ENCODE measurements at places on chromosomes 4 and X.
A peak's percentile ranks its signal among the peaks of the same experiment; 100 is the strongest.

GRCh38 chrX:154731881-154732280 is 19.0 kb downstream of the GAB3 start:
- no peak for DNase-seq

- DNase-seq = peak; percentile 93
These were observed 659 bp upstream of the BMP2K start for GRCh38 chr4:78775303-78776078.

- DNase-seq = no peak
These were observed 21.9 kb upstream of the CFAP299 start for GRCh38 chr4:80313627-80314026.

DNA sequence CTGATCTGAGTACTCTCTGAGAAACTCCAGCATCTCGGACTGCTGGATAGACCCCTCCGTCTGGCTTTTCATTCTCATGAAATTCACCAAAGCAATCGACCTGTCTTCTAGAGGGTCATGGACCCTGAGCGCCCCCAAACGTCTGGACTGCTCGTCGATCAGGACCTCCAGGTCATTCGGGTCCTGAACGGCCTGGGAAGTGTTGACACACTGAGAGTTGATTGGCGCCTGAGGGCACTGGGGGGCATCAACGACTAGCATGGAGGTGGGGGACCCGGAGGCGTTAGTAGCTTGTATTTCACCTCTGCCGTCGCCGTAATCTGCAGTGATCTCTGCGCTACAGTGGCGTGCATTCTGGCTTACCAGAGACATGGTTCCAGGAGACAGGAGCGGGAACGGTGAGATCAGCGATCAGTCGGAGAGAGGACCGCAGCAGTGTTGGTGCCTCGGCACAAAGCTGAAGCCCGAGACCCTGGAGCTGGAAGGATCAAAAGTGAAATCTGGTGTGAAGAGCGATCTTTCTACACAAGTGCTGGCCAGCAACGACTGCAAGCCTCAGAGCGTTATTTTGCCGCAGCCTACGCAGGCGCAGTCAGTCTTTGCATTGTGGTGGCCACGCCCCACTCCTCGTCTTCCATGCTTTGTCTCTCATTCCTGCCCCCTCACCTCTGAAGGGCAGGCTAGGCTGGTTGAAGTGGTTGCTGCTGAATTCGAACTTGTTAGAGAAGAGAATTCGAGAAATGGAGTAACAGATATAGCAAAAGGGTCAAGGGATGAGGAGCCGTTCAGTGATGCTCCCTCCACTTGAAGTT is at the start of gene MAGEE2:
TSS of gene MAGEE2 (minus strand) at position 575 of the 812 bp plus-strand sequence. CDS start at position 372, 203 bp downstream.
- DNase-seq = peak; percentile 31

GRCh38 chrX:68232206-68232605 is 201.1 kb downstream of the OPHN1 start:
- no peak for DNase-seq

DNA sequence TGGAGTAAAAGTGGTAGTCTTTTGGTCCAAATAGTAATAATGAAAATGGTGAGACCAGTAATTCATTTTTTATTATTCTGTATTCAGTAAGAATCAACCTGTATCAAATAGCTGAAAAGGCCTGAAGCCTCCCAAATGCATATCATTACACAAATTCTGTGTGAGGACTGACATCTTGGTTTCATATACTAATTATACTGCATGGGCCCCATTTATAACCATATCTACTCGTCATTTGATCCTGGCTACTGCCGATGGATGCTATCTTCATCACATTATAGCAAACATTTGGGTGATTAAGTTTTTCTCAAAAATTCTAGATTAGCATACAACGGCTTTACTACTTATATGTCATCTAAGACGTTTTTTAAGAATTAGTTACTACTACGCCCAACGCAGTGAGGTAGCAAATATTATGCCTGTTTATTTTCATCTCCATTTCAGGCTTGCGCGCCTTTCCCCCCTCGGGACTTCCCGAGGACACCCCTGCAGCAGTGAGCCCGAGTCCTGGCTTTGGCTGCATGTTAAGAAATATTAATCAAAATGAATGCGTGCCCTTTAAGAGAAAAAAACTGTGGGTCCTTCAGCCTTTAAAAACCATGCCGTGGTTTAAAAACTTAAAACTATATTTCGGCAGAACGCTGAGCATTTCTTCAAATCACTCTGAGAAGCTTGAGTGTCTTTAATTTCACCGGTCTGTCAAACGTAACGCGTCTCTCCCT is 814 bp upstream of the MMAA start:
- DNase-seq = no peak

DNA sequence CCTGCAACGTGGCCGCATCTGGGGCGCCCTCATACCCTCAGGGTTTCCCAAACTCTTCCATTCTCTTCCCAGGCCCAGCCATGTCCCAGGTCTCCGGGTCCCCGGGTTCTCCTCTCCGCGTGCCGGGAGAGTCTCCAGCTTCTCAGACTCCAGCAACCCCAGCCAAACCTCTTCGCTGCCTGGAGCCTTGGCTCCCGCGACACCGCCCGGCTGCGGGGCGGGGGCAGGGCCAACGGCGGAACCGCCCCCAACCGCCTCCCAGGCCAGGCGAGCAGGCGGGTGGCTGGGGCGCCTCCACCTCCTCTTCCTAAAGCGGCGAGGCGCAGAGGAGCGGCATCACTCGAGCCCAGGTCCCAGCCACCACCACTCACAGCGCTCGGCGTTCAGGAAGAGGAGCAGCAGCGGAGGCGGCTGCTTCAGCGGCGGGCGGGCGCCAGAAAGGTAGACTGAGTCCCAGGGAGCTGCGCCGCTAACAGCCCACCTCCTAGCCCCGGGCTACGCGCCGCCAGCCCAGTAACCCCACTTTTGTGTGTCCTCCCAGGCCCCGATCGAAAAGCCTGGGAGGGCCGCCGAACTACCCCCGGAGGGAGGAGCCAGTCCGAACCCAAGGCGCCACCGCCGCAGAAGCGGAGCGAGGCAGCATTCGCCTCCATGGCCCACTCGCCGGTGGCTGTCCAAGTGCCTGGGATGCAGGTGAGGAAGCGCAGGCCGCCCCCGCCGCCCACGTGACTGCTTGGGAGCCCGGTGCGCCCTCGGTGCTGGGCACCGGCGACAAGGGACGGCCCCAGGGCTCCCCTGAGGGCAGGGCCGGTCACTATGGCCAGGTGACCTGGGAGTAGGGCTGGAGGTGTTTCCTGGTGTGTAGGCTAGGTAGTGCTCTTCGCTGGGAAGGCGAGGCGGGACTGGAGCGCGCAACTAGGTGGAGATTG is at the start of gene STK26:
TSS of gene STK26 (plus strand) at position 336 of the 929 bp plus-strand sequence. CDS start at position 652, 316 bp downstream.
- peak; percentile 88 for DNase-seq

DNA sequence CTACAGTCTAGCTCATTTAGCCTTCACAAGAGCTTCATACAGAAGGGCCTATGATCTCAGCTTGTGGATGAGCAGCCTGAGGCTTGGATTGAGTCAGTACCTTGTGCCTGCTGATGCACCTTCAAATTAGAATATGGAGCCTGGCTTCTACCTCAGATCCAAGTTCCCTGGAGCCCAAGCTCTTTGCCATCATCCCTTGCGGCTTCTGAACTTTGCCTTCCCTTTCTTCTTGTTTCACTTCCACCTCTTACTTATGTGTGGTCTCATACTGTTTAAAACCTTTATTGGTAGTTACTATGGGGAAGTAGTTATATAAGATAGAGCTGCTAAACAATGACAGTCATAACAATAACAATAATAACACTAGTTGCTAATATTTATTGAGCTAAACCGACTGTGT is 84.3 kb upstream of the AFF2 start:
- DNase-seq = no peak

GRCh38 chr4:143443728-143444127 is 69.8 kb upstream of the SMARCA5 start:
- DNase-seq = no peak

DNA sequence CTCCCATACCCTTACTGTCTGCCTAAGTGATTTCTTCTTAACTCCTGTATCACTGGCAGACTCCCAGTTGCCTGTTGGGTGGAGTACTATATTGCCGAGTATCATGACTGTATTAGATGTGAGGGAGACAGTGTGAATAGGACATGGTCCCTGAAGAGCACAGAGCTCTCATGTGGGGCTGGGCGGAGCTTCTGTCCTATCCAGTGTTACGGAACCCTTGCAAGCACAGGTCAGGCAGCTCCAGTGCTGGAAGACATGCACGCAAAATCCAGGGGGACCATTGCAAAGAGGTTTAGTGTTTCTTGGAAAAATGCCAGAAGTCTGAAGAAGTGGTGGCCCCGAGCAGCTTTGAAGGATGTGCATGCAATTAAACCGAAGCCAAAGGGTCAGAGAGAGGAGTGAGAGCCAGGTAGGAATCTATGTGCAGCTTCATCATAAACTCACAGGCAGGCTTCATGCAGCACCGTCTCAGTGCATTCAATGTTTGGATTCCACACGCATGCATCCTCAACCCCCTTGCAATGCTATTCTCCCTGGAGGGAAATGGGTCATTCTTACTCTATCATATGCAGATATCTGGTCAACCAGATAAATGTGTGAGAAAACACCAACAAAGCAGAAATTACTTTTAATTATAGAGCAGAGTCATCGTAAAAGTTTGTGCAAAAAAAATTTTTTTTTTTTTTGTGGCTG is 49.7 kb upstream of the DHRSX start:
- DNase-seq = no peak

DNA sequence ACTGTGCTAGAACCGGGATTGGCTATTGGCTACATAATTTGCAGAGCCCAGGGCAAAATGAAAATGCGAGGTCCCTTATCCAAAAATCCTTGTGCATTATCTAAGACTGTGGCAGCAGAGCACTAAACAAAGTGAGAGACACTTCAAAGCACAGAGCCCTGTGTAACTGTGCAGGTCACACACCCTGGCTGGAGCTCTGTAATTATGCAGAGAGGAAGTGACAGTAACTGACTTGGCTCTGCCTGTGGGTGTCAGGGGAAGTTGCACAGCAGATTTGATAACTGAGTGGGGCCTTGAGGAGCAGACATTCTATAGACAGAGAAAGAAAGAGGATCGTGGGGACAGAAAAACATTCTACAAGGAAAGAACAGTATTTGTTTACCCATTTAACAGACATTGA is 173.5 kb upstream of the FMR1 start:
- DNase-seq = no peak

- DNase-seq = no peak
These were observed 17.4 kb upstream of the RAB40A start for GRCh38 chrX:103536732-103537131.

DNA sequence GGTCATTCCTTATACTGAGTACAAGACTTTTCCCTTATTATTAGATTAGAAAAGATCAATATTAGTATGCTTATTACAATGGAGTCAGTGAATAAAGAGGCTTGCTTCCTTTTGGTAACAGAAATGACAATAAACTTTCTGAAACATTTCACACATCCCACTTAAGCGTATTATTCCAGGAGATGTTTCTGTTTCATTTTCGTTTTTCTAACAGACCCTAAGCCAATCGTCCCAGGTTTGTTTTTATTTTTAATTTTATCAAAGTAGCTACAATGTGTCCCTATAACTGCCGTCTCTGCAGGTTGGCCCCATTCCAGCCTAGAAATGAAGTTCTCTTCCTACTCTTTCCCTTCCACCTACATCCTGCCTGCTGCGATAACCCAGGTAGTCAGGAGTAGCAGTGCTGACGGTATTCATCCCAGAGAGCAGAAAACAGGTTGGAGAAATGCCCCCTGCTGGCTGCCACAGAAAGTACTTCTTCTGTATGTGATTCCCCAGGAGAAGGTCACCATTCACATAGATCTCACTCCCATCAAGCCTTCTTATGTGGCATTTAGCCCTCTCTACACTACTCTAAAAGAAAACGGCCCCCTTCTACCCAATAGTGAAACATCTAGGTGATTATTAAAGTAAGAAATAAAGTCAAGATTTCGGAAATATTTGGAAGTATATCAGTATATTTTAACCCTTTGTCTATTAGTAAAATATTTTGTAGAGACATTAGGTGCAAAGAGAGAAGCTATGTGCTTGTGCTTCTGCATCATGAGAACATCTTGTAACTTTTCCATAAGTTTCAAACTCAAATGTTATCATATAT is 40.4 kb downstream of the ENPEP start:
- DNase-seq = peak; percentile 37

- DNase-seq = no peak
These were observed 76.7 kb downstream of the LRBA start for GRCh38 chr4:150938417-150938816.

DNA sequence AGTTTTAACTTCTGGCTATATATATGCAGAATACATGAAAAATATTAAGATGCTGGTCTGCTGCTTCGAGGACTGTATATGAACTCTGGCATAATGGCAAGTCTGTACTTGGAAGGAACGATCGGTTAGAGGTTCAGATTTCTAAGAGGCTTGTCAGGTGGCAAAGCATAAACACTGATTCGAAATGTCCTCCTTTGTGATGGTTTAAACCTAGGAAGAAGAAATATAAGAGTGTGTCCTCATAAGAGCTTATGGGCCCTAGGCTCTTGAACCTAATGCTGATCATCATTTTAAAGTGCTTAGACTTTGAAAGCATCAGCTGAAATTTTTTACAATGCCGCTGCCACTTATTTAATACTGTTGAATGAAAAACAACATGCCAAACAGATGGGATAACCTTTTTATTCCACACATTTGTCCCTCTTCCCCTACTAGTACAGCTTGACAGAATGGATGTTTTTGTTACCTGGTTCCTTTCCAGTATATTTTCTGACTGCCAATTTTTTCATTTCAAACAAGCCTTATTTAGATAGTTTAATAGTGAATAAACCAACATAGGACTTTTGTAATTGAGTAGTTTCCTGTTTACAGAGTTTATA is 8.8 kb downstream of the SPRY1 start:
- DNase-seq = no peak

DNA sequence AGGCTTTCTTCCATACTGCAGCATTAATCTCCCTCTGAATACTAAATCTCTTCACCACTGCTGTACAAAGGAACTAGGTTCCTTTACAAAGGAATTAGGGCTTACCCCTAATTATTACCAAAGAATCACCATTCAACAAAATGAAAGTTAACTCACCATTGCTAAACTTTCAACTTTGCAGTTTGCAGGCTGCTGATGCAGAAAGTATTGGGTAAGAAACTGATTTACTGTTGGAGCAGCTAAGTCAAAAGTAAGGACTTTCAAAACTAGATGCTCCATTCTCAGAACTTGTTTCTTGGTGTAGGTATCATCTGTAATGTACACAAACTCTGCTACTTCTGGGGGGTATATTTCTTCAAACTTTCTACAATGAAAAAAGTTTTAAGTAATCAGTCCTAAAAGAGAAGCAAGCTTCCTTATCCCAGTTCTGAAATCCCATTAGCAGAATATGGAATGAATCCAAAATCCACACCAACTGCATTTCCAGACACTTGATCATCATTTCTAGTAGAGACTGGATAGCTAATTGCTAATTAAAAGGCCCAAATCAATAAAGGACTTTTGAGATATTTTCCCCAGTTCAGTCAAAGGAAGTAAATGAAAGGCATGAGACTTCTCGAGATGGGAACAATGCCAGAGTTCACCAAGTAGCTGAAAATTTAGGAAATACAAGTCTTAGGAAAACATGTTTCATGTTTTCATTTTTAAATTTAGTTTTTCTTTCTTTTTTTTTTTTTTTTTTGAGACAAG is 4.3 kb downstream of the CCNA2 start:
- no peak for DNase-seq

- no peak for DNase-seq
These were observed 46.5 kb downstream of the ZFYVE28 start for GRCh38 chr4:2371765-2372487.

Data from right hindlimb (tissue), 1 donor.